ENCODE measurements at places on chromosomes 6 and 20.

GRCh38 chr6:150846641-150847040 lies 18.9 kb upstream of the MTHFD1L start:
- no peak for DNase-seq

DNA sequence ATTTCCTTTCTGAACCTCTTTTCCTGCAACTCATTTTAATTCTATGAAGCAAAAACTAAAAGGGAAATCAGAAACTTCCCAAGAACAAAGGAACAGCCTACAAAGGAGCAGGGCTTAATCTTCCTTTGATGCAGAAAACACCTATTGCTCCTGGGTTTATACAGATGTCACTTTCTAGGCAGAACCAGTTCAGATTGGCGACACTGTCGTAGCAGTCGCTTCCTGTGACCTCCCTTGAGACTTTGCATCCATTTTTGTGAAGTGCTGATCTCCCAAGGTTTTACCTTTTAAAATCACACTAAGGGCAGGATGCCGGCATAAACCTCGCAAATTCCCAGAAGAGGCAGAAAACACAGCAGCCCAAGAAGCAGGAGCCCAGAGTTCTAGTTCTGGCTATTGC lies 40.1 kb downstream of the JAG1 start:
- DNase-seq, result no peak

DNA sequence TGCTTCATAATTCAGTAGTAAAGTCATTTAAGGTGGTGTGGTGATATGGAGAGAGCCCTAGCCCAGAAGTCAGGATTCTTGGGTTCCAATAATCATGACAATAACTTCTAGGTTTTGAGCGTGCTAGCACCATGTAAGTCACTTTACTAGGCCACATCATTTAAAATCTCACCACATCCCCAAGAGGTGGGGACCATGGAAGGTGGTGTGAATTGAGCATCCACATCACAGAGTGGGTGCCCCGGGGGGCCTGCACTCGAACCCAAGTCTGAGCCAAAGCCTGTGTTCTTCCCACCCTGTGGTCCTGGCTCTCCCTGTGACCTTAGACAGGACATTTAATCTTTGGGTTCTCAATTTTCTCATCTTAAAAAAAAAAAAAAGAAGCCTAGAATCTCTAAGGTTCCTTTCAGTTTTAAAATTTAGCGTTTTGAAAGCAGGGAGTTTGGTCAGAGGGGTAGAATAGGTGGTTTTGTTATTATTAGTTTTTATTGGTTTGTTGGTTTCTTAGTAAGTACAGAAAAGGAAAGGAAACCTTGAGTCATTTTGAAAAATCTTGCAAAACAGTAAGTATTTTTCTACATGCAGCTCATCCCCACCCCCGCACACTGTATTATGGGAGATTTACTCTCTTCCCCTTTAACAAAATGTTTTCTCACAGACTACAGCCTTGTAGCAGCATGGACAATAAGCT lies 26.4 kb downstream of the ARMC2 start:
- DNase-seq, result peak; percentile 39

GRCh38 chr20:40826699-40827098 lies 137.7 kb upstream of the MAFB start:
- no peak for DNase-seq

DNA sequence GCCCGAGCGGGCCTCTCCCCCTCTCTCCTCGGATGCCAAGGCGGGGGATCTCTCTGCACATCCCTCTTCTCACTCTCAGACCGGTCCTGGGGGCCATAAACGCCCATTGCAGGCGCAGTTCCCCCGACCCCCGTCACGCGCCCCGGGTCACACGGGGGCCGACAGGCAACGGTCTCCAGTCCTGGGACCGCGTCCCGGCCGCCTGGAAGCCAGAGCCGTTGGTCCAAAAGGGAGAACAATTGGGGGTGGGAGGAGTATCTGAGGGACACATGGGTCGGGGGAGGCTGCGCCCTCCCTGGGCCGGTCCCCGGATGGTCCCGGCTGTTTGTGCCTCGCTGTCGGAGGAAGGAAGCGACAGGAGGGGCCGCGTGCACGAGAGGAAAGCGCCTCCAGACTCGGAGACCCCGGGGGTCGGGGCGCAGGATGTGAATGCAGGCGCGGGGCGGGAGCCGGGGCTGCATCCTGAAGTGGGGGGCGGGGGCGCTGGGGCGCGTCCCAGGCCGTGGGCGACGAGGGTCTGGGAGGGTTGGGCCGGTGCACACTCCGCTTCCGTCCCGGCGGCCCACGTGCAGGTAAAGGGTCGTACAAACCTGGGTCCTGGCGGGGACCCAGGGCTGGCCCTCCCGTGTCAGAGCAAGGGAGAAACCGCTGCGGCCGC lies 903 bp downstream of the SLC4A11 start:
- DNase-seq, result no peak

DNA sequence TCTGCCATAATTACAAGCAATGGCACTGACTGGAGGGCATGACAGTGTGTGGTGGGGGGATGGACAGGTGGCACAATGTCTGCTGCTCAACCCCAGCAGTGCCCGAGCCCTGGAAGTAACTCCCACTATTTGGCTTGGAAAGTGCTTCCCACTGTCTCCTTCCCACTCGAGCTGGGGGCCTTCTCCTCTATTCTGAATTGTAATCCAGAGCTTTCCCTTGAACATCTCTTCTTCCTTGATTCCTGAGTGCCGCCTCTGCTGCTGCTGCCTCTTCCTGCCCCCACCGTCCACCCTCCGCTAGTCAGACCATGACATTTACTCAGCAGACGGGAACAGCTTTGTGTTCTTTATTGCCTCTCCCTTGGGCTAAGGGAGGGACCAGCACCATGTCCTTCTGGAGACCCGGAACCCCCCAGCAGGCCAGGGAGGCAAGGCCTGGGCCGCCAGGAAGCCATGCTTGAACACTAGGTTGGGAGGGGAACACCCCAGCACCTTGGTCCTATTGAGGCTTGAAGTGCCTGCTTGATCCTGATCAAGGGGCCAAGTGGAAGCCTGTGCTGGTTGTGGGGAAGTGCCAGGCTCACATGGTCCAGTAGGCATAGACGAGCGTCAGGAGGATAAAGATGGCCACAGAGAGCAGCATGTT lies 17.0 kb downstream of the CCDC167 start:
- DNase-seq, result no peak

DNA sequence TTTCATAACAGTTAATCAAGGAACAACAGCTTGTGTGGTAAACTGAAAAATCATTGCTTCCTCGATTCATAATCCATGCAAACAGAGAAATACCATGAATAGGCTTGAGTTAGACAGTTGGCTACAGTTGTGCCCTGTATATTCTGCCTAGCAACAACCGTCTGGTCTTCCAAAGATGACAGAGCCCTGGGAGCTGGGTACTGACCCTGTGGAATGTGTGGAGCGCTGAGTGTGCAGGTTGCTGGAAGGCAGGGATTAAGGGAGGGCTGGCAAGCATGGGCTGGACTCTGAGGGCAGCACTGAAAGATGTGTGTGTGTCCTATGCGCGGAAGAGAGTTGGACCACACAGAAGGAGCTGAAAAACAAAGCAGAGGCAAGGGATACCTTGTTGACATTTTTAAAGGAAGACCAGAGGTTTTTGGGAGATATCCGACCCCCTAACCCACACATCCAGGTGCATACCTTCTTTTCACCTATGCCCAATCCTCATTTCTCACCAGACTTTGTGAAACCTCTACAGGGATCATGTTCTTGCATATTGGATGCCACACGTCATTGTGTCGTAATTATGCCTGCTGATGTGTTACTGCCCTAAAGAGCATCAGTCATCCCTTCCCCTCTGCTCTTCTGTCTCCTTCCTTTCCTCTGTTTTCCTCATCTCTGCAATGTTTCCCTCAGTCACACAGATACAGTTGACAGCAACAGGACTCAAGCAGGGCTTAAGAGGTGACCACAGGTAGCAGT lies 58.2 kb upstream of the VGLL2 start:
- no peak for DNase-seq

DNA sequence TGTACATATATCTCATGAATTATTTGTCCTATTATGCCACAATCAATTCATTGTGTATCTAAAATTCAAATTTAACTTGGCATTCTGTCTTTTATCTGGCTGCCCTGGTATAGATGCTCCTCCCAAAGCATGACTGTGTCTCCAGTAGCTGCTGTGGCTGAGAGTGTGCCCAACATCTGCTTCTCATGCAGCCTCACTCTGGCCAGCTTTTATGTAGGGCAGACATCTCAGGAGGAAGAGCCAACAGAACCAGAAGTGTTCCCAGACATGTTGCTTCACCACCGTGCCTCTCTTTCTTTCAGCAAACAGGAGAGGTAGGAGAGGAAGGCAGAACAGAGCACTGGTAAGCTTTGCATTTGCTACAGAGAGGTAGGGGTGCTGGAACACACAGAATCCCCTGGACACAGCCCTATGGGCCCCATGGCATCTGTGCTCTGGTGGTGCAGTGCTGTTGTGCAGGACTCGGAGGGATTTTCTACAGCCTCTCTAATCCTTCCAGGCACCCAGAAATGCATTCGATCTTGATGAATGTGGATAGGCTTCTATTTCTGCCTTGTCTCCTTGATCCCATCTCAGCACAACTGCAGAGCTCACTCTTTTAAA lies 637.1 kb downstream of the UTRN start:
- no peak for DNase-seq

- peak; percentile 18 for DNase-seq
Measured at GRCh38 chr6:46781478-46782378, 11.5 kb upstream of the MEP1A start.

- DNase-seq, result no peak
Measured at GRCh38 chr6:125151700-125152099, 1.9 kb upstream of the TPD52L1 start.

DNA sequence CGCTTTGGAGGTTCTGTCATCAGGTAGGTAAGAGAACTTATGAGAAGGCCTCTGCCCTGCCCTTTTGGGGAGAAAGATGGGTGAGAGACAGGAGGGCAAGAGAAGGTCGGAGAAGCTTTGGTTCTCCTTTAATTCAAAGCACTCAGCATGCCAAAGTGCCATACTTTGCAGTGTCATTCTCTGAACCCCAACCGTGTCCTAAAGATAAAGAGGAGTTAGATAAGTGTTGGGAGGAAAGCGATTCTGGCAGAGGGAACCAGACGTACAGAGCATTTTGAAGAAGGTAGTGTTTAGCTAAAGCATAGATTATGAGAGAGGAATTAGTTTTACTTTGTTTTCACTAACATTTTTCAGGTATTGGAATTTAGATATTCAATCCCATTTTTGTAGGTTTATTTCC lies 40.3 kb downstream of the NKAIN2 start:
- no peak for DNase-seq

- DNase-seq, result no peak
Measured at GRCh38 chr6:109059153-109059552, 35.5 kb downstream of the SESN1 start.

DNA sequence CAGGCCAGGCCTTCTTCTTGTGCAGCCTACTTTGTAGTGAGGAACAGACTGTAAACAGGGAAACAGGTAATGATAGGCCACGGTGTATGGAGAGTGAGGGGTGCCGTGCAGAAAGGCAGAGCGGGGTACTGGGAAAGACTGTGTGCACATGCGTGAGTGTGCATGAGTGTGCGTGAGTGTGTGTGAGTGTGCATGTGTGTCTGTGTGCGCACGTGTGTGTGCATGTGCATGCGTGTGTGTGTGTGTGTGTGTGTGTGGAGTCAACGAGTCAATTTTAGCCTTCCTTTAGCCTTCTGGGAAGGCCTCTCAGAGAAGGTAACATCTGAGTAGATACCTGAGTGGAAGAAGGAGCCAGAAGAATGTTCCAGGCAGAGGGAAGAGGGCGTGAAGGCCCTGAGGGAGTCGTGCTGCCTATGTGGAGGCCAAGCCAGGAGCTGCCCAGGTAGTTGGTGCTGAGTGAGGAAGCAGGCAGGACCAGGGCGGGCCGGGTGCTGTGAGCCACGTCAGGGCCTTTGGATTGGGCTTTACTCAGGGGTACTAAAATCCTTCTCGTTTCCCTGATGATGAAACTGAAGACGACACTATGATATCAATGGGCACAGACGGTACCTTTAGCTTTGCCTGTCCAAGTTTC lies 6.3 kb downstream of the APCDD1L start:
- DNase-seq, result no peak

DNA sequence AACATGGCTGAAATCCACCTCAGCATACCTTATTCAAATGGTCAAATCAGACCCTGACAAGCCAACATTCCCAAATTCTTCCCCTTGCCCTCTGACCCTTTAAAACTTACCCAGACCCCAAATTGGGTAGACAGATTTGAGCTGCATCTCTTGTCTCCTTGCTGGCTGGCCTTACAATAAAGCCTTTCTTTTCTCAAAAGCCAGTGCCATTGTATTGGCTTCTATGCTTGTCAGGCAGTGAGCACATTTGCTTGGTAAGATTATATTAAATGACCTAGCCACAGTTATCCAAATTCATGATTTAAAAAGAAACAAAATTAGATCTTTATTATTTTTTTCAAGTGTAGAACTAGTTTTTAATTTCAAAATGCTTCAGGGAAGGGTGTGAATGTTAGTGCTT lies 67.8 kb upstream of the FAM83B start:
- no peak for DNase-seq

DNA sequence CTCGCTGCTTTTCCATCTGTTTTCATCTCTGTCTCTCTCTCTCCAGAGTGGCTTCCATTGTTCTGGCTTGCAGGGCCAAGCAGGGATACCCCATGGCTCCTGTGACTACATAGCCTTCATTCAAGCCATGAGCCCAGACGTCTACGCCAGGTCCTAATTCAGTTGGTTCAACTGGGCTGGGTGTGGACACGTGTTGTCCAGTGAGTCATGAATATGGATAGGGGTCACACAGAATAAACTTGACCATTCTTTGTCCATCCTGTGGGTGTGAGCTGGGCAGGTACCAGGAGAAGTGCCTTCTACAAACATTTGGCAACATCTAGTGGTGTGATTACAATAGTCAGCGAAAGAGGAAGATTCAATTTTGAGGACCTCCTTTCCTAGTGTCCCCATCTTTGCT lies 96.9 kb upstream of the ARMC2 start:
- DNase-seq, result no peak

- DNase-seq, result no peak
Measured at GRCh38 chr6:136840276-136841001, 18.0 kb downstream of the PEX7 start.

DNA sequence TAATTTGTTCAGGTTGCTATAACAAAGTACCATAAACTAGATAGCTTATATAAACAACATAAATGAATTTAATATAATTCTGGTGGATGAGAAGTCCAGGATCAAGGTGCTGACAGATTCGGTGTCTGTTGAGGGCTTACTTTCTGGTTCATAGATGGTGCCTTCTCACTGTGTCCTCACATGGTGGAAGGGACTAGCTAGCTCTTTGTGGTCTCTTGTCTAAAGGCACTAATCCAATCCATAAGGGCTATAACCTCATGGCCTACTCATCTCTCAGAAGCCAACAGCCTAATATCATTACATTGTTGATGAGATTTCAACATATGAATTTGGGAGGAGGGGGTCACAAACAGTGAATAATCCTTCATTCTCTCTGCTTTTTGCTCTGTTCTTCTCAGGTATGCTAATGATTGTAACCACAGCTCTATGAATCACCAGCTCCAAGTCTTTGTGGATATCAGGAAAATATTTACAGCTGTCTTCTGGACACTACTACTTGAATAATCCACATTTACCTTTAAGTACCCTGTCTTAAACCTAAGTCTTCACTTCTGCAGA lies 122.3 kb downstream of the NKAIN2 start:
- DNase-seq, result no peak
